ENCODE measurements at places on chromosomes 6 and 20.

DNA sequence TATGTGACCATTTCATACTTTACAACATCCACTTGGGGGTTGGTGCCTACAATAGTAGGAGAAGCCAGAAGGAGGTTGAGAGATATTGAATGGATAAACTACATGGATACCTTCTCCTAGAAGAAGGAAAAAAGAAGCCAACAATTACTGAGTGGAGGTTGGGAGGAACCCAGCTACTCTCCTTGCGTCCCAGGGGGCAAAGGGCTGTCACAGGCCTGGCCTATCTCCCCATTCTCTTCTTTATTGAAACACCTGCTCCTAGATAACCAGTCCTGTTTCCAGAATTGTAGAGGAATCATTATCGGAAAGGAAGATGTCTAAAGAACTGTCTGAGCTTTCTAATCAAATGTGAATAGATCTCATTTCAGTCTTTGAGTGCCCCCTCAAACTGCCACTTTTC is 115.1 kb downstream of the MAP7 start:
- no peak for DNase-seq

GRCh38 chr20:31833130-31833930 is 12.1 kb downstream of the FOXS1 start:
- no peak for DNase-seq

DNA sequence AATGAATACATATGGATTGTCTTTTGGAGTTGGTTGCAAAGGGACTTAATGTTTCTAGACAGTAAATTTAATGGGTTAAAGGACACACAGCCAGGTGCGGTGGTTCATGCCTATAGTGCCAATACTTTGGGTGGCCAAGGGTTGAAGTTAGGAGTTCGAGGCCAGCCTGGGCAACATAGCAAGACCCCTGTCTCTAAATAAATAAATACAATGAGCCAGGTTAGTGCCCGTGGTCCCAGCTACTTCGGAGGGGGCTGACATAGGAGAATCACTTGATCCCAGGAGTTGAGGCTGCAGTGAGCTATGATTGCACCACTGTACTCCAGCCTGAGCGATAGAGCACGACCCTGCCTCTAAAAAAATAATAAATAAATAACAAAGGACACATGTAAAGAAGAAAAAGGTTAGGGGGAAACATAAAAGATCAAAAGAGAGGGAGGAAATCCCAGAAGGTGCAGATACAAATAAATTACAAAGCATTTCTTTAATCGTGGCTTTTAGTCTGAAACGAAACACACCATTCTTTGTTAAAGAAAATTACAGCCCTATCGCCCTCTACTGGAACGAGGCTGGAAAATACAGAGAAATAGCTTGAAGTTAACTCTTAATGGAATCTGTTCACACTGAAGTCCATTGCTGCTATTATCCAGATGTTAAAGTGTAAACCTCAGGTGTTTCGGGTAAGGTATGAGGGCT is 42.6 kb upstream of the SCML4 start:
- DNase-seq: peak; percentile 6

DNA sequence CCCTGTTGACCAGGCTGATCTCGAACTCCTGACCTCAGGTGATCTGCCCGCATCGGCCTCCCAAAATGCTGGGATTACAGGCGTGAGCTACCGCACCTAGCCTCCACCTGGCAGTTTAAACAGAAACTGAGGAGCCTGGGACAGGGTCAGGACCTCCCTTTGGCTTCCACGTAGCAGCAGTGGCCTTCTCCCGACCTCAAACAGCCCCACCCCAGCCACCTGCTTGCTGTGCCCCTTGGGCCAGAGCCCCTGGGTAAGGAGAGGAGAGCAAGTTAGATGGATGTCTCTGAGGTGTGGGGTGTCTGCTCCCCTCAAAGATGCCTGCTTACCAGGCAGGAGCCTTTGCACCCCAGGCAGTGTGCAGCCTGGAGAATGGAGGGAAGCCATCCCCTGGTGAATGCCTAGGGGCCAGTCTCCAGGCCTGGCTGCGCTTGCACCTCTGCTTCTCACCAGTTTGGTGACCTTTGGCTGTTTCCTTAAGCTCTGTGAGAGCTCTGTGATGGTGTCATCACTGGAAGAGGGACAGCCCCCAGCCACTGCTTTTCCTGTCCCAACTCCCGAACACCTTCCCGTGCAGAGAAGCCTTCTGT is 42.1 kb upstream of the MDFI start:
- no peak for DNase-seq

GRCh38 chr6:683742-684440 is 9.0 kb downstream of the EXOC2 start:
- peak; percentile 82 for DNase-seq

- no peak for DNase-seq
Observed at GRCh38 chr6:41878246-41878645, 16.9 kb downstream of the USP49 start.

DNA sequence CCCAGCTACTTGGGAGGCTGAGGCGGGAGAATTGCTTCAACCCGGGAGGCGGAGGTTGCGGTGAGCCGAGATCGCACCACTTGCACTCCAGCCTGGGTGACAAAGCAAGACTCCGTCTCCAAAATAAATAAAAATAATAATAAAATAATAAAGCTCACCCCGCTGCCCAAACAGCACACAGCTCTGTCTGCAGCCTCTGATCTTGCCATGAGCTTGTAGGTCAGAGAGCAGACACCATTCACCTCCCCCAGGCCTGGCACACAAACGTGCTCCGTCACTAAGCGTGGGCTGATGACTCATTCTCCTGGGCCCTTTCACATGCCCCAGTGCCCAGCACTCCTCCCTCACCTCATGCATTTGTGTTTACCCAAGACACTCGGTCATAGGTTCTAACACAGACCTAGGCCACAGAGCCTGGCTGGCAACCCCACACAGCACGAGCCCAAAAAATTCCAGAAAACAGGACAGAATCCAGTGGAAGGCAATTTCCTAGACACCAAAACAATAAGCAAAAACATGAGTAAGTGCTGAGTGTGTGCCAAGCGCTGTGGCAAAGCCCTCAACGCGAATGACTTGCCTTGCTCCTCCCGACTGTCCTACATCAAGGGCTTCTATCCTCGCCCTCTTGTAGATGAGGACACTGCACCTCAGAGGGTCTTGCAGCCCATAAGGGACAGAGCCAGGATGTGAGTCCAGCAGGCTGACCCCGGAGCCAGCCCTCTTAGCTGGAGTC is 18.0 kb downstream of the ATP9A start:
- no peak for DNase-seq

- no peak for DNase-seq
Observed at GRCh38 chr6:158188591-158188990, 20.4 kb downstream of the GTF2H5 start.

- DNase-seq: no peak
Observed at GRCh38 chr20:12108846-12109245, 191.2 kb downstream of the BTBD3 start.

GRCh38 chr6:151796842-151797530 is 10.5 kb upstream of the ESR1 start:
- no peak for DNase-seq

DNA sequence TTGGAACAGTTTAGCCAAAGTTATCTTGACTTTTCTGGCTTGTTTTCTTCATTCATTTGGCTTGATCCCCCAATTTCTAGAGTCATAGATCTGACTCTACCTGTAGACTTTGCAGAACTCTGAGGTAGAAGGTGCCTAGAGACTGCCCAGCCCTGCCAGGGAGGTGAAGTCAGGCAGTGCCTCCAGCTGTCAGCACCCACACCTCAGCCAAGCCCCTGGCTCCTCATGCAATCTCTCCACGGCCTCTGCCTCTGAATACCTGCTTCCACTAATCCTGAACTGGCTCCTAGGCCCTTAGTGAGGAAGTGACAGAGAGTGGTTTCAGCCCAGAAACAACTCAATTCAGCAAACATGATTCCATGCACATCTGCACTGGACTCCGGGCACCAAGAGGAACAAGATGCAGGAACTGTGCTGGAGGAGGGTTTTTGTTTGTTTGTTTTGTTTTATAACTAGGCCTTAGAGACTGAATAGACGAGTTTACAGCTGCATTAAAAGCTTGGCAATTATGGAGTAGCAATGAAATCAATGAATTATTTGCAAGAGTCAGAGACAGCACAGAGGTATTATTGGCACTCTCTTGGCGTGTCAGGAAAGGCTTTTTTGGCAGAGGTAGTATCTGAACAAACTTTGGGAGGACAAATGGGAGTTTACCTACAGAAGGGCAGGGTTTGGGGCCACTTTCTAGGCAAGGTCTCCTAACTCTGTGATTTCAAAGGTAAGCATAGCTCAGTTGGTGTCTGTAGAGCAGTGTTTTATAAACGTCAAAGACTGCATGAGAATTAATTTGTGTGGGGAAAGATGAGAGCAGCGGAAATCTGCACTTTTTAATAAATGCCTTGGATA is 25.2 kb downstream of the TGM3 start:
- DNase-seq: no peak

GRCh38 chr6:143026696-143027449 is 33.8 kb upstream of the AIG1 start:
- DNase-seq: no peak

DNA sequence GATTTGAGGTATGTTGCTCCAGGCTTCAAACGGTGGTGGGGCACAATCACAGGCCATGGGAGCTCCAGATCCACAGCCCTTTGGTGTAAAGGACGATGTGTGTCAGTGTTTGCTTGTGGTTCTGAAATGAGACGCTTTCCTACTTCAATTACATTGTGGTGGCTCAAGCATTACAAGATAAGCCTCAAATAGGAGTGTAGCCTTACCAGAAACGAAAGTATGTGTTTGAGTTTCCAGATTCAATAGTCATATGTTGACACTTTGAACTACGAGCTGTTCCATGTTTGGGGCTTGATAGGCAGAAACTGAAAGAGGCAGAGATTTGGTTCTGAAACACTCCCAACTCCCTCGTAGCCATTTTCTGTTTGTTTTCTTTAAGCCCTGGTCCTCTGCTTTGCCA is 187.1 kb downstream of the MYLK4 start:
- DNase-seq: peak; percentile 36

GRCh38 chr20:36872852-36873251 is 3.1 kb upstream of the TLDC2 start:
- no peak for DNase-seq

DNA sequence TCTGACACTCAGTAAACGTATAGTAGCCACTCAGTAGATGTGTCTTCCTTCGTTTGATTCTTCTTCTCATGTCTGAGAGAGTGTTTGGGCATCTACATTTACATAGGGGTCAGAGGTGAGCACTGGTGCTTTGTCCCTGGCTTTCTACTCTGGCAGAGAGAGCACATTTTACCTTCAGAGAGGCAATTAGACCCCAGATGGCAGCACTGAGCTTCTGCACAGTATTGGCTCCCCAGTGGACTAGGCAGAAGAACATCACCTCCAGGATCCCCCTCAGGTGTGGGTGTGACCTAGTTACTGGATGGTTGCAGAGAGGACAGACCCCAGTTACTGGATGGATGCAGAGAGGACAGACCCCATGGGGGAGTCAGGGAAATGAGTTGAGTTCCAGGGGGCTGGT is 327.2 kb downstream of the DHX35 start:
- no peak for DNase-seq

- DNase-seq: no peak
Observed at GRCh38 chr6:45045253-45045601, 282.9 kb upstream of the RUNX2 start.

- no peak for DNase-seq
Observed at GRCh38 chr20:10848810-10849370, 175.1 kb upstream of the JAG1 start.

DNA sequence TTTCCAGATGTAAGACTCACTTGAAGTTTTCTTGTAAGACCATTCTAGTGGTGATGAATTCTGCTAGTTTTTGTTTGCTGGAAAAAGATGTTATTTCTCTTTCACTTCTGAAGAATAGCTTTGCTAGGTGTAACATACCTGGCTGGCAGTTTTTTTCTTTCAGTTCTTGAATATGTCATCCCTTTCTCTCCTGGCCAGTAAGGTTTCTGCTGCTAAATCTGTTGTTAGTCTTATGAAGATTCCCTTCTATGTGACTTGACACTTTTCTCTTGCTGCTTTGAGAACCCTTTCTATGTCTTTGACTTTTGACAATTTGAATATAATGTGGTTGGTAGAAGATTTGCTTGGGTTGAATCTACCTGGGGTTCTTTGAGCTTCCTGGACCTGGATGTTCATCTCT is 314.7 kb upstream of the NOX3 start:
- DNase-seq: no peak

DNA sequence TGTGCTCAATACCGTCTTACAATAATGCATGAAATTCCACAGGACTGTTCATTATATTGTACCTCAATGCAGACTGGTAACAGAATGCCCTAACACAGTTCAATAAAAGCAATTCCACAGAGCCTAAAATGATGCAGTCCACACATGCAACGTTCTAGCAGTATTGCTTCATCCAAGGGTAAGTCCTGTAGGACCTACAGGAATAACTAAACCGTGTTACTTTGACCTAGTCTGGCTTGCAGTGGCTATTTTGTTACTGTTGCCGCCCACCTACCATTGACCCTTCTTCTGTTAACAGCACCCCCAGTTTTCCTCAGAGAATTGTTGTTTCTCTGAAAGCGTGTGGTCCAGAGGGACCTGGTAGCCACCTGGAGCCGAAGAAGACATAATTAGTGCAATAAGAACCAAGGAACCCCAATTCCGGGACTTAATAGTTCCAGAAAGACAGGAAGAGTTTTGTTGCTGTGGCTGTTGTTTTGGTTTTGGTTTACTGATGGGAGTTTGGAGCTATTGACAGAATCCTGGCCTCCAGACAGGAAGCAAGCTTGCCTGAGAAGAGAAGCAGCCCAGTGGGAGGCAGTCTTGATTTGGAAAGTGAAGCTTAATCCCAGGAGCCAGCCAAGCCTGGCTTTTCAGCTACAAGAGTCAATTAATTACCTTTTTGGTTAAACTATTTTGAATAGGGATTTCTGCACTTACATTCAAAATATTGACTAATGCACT is 91.3 kb downstream of the FRK start:
- no peak for DNase-seq

- no peak for DNase-seq
Observed at GRCh38 chr6:5681480-5681879, 325.2 kb downstream of the NRN1 start.

GRCh38 chr20:12936020-12936419 is 72.8 kb upstream of the SPTLC3 start:
- no peak for DNase-seq

DNA sequence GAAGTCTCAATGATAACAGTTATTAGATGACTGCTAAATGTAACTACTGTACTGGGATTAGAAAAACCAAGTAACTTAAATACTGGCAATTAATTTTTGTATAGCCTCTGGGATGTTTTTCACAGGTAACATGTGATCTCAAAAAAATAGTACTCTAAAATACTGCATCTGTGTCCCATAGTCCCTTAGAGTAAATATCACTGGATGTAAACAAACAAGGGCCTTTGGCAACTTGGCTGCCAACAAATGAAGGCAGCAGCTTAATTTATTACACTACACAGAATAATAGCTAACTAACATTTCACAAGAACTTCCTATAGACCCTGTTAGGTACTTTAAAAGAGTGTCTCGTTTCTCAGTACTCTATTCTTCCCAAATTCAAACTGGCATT is 14.0 kb downstream of the ARHGAP18 start:
- DNase-seq: no peak

GRCh38 chr6:139017227-139017626 is 11.3 kb upstream of the ABRACL start:
- no peak for DNase-seq

DNA sequence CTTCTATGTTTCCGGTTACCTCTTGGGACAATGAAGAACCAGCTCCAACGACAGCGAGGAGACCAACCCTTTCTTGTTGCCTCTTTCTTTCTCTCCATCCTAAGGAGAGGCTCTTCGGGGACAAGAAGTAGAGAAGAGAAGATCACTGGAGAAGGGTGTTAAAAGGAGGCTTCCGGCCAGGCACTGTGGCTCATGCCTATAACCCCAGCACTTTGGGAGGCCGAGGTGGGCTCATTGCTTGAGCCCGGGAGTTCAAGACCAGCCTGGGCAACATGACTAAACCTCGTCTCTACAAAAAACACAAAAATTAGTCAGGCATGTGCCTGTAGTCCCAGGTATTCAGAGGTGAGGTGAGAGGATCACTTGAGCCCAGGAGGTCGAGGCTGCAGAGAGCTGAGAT is 90.8 kb upstream of the TNFAIP3 start:
- no peak for DNase-seq

All from NCI-H187 (cell line).